ENCODE measurements at places on chromosomes 16 and 17. TPM values are rescaled to one million over a fixed set of nuclear protein-coding genes. Genes with fewer than 3 reads are reported as not detected.

Gene MYCBPAP
- 0.40 TPM for total RNA-seq

Gene VAT1L
- total RNA-seq: 0.08 TPM

Gene CSH1
- total RNA-seq: not detected

Gene KRTAP2-2
- total RNA-seq: not detected

Gene SCARF1
- total RNA-seq: 2.3 TPM

All from esophagus mucosa (tissue), 1 donor.